ENCODE measurements at places on chromosomes 2 and 18. TPM values are rescaled to one million over a fixed set of nuclear protein-coding genes. Genes with fewer than 3 reads are reported as not detected.

GRCh38 chr18:54622084-54622483 lies 31.0 kb downstream of the DYNAP start:
- no peak overlapping the region for H3K27ac ChIP-seq
- H3K27me3 ChIP-seq, result no peaks in the 10 kb centered on the region
- DNase-seq, result no peak
- H3K4me3 ChIP-seq, result no peak overlapping the region
- no peaks in the 10 kb centered on the region for H3K4me1 ChIP-seq

MLPH gene
- 67.5 TPM for total RNA-seq

GRCh38 chr2:68995916-68996315 lies 17.1 kb upstream of the ANTXR1 start:
- no peak overlapping the region for H3K4me3 ChIP-seq
- DNase-seq, result no peak
- no peaks in the 10 kb centered on the region for H3K27me3 ChIP-seq
- no peaks in the 10 kb centered on the region for H3K4me1 ChIP-seq

GRCh38 chr2:220198896-220199295 lies 571.5 kb downstream of the SLC4A3 start:
- no peaks in the 10 kb centered on the region for H3K27me3 ChIP-seq
- peaks cover 4% of the 10 kb centered on the region for H3K4me1 ChIP-seq
- no peaks in the 10 kb centered on the region for H3K36me3 ChIP-seq
- no peak overlapping the region for H3K4me3 ChIP-seq

- H3K36me3 ChIP-seq, result no peaks in the 10 kb centered on the region
- no peak overlapping the region for H3K27ac ChIP-seq
- no peaks in the 10 kb centered on the region for H3K27me3 ChIP-seq
Measured at GRCh38 chr2:195795879-195796278, 138.9 kb downstream of the SLC39A10 start.

DNA sequence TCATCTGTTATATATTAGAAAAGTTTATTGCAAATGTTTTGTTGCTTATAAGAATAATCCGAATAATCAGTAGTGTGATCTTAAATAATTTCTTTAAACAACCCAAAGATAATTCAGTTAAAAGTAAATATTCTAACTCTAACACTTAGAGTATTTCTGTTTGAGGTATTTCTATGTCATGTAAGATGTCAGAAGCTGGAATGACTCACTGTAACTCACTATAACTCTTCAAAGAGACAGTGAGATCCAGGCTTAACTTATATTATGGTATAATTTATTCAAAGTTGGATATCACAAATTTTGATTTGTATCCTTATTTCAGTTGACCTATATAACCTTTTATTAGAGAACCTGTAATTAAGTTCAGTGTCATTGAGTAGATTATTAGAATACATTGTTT lies 6.9 kb downstream of the MBD5 start:
- no peak overlapping the region for H3K4me3 ChIP-seq
- no peak overlapping the region for H3K27ac ChIP-seq
- peaks cover 2% of the 10 kb centered on the region for H3K4me1 ChIP-seq
- no peaks in the 10 kb centered on the region for H3K36me3 ChIP-seq
- H3K27me3 ChIP-seq, result no peaks in the 10 kb centered on the region
- no peak for DNase-seq

- DNase-seq, result no peak
- H3K4me1 ChIP-seq, result no peaks in the 10 kb centered on the region
- no peak overlapping the region for H3K4me3 ChIP-seq
- H3K36me3 ChIP-seq, result no peaks in the 10 kb centered on the region
- no peak overlapping the region for H3K27ac ChIP-seq
Measured at GRCh38 chr2:38239452-38239851, 137.6 kb downstream of the ATL2 start.

DNA sequence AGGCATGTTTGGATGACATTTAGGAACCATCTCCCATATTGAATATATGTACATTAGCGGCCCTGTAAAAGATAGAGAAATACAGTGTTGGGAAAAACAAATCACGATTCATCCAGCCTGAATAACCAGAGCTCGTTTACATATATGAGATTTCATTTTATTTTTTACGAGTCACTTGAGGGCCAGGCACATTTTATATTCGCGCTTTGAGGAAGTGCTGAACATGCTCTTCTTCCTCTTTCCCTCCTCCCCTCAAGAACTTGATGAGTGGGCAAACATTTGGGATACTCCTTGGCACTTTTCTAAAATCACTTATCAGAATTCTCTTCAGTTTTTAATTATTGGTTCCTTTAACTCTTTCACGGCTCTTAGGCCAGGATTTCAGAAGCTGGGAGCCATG lies 268.0 kb upstream of the TANK start:
- no peak overlapping the region for H3K27ac ChIP-seq
- H3K4me3 ChIP-seq, result no peak overlapping the region
- no peaks in the 10 kb centered on the region for H3K4me1 ChIP-seq
- no peaks in the 10 kb centered on the region for H3K27me3 ChIP-seq

INHBB gene
- 1.1 TPM for total RNA-seq

MDH1B gene
- total RNA-seq, result 4.0 TPM

- no peak for DNase-seq
- H3K4me3 ChIP-seq, result no peak overlapping the region
- no peaks in the 10 kb centered on the region for H3K4me1 ChIP-seq
- H3K36me3 ChIP-seq, result no peaks in the 10 kb centered on the region
- no peak overlapping the region for H3K27ac ChIP-seq
Measured at GRCh38 chr2:170587922-170588321, 127.2 kb upstream of the SP5 start.

DNA sequence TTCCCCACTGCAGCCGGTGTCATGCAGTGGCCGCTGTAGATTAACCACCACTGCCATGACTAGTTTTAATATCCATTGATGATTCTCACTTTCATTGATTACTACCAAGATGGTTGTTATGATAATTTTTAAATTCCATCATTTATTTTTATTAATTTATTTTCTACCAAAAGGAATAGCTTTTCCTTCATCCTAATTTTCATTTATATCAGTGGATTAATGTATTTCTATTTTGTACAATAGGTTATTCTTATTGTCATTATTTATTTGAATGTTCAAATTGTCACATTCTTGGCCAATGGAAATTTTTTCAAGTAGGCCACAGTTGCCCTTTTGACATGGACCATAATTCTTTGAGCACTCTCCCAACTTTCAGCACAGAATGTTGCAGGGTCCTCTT lies 374.9 kb upstream of the VWC2L start:
- H3K4me3 ChIP-seq, result no peak overlapping the region
- H3K27ac ChIP-seq, result no peak overlapping the region
- H3K4me1 ChIP-seq, result no peaks in the 10 kb centered on the region
- DNase-seq, result no peak
- no peaks in the 10 kb centered on the region for H3K36me3 ChIP-seq

DNA sequence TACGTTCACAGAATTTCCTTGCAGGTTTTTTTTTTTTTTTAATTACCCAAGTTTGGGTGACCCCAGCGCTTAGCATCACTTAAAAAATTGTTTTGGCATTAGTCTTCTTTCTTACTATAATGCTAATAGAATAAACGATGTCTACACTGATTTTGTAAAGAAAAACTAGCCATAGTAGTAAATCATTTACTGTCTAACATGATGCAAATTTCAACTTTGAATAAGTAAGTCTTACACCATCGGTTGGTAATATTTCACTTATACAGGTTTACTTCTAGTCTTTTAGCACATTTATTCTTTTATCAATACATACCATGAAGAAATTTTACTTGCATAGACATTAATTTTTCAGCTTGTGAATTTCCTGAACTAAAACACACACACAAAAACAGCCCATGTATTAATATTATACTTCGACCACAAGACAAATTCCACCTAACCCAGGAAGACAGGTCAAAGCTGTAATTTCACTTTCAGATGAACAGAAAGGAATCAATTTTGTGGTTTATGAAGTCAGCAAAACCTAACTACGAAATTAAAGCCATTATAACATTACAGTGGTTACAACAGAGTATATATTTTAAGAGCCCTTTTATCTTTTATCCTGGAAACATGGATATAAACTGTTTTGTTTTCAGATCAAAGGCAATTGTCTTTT lies 1.9 kb downstream of the YES1 start:
- H3K27ac ChIP-seq, result no peak overlapping the region
- peak overlapping the region; percentile 8 for H3K4me3 ChIP-seq
- DNase-seq, result no peak

CAPN13 gene
- total RNA-seq, result 2.0 TPM

DNA sequence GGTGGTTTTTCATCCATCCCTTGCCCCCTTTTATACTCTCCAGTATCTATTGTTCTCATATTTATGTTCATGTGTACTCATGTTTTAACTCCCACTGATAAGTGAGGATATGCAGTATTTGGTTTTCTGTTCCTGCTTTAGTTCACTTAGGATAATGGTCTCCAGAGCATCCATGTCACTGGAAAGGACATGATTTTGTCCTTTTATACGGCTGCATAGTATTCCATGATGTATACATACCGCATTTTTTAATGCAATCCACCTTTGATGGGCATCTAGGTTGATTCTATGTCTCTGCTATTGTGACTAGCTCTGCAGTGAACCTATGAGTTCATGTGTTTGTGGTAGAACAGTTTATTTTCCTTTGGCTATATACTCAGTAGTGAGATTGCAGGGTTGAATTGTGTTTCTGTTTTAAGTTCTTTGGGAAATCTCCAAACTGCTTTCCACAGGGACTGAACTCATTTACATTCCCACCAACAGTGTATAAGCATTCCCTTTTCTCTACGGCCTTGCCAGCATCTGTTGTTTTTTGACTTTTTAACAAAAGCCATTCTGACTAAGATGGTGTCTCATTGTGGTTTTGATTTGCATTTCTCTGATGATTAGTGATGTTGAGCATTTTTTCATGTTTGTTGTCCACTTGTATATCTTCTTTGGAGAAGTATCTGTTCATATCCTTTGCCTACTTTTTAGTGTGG lies 420.2 kb downstream of the THSD7B start:
- no peaks in the 10 kb centered on the region for H3K27me3 ChIP-seq
- DNase-seq, result no peak

GRCh38 chr2:37615804-37616676 lies 55.4 kb downstream of the CDC42EP3 start:
- no peak overlapping the region for H3K27ac ChIP-seq
- no peaks in the 10 kb centered on the region for H3K27me3 ChIP-seq
- no peak overlapping the region for H3K4me3 ChIP-seq

DNA sequence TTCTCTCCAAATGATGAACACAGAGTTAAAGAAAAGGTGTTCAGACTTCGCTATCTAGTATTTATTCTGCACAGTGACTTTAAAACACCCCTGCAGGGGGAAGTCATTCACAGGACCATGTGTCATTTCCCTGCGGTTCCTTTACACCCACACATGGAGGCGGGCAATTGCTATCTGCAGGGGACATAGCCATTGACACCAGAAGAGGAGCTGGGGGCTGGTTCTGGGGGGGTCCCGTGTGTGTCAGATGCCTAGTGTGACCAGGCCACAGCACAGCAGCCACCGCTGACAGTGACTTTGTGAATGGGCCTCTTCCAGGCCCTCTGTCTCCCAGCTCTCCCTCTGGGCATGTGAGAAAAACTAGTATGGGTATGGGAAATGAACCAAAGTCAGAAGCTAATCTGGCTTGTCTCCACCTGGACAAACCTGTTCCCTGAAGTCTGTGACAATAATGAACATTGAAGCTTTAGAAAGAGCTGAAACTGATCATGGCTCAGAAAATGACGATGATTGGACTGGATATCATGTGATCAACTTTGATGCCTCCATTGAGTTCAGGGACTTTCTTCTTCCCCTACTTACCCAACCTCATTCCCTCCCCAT lies 7.5 kb upstream of the GBX2 start:
- H3K27me3 ChIP-seq, result no peaks in the 10 kb centered on the region
- H3K36me3 ChIP-seq, result no peaks in the 10 kb centered on the region
- no peak overlapping the region for H3K27ac ChIP-seq

RBMS1 gene
- total RNA-seq, result 91.9 TPM

- no peak overlapping the region for H3K27ac ChIP-seq
- no peak for DNase-seq
- H3K4me1 ChIP-seq, result no peaks in the 10 kb centered on the region
- H3K27me3 ChIP-seq, result no peaks in the 10 kb centered on the region
Measured at GRCh38 chr2:1775511-1776035, 31.3 kb upstream of the PXDN start.

GRCh38 chr2:153477636-153478288 lies 800 bp downstream of the RPRM start:
- H3K27ac ChIP-seq, result peak overlapping the region; percentile 36
- no peaks in the 10 kb centered on the region for H3K36me3 ChIP-seq
- no peaks in the 10 kb centered on the region for H3K27me3 ChIP-seq
- peak; percentile 24 for DNase-seq
- peaks cover 4% of the 10 kb centered on the region for H3K4me1 ChIP-seq

- H3K27ac ChIP-seq, result no peak overlapping the region
- DNase-seq, result no peak
- H3K4me1 ChIP-seq, result no peaks in the 10 kb centered on the region
- H3K4me3 ChIP-seq, result no peak overlapping the region
Measured at GRCh38 chr2:73956218-73956865, 28.4 kb upstream of the TET3 start.

GRCh38 chr2:102606353-102606752 lies 13.0 kb upstream of the SLC9A2 start:
- no peak for DNase-seq
- no peaks in the 10 kb centered on the region for H3K27me3 ChIP-seq
- H3K4me1 ChIP-seq, result no peaks in the 10 kb centered on the region

RAB10 gene
- total RNA-seq, result 109 TPM

TEKT4 gene
- 7.0 TPM for total RNA-seq

DNA sequence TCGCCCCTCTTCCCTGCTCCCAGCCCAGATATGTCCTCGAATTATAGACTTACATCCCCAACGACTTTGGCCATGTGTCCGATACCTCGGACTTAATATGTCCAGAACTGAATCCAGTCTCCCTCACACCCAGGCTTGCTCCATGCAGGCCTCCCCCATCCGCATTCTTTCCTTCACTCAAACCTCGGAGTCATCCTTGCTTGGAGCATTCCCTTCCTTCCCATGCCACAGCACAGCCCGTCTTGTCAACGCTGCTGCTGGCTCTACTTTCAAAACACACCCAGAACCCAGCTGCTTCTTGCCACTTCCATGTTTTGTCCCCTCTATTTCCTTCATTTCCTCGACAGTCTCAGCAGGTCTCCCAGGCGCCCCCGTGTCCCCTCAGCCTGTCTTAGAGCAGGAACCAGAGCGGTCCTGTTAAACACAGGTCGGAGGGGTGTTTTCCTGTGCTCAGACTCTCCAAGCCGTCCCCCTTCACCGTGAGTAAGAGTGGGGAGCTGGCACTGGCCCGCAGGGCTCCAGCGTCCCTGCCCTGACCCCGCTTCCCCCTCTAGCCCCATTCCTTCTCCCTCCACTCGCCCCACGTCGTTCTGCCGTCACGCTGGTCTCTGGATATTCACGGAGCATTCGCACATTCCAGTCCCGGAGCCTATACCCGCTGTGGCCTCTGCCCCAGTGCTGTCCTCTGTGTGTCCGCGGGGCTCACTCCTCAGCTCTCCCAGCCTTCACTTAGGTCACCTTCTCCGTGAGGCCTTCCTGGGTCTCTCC lies 54.4 kb downstream of the VAPA start:
- peaks cover 1% of the 10 kb centered on the region for H3K4me1 ChIP-seq
- no peak for DNase-seq
- no peaks in the 10 kb centered on the region for H3K27me3 ChIP-seq
- H3K27ac ChIP-seq, result no peak overlapping the region

All from ovary (tissue), 10 donors.